ENCODE measurements at places on chromosomes 12 and 14.
A peak's percentile ranks its signal among the peaks of the same experiment; 100 is the strongest.

DNA sequence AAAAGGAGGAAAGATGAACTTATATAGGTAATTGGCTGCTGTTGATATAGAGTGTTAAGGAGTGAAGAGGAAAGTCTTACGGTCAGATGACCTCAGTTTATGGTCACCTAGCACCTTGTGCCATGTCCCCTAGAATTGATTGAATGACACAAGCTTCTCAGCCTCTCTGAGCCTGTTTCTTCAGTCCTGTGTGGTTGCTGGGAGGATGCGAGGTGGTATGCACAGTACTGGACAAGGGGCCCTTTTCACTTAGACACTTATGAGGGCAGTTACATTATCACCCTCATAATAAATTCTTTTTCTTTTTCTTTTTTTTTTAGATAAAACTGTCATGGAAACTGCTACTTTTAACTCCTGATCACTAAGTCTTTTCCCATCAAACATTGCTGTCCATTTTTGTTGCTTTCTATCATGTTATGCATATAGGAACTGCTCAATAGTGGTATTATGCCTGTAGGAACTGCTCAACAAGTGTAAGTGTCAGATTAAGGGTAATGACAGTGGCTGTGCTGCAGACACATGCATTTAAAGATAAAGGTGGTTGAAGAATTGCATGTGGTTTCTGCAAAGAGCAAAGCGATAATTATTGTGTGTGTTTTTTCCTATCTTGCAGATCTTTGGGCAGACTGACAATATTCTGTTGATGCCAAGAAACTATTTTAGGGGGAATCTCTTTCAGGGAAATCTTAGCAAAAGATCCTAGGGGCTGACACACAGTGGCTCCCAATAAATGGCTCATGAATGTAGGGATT is 11.6 kb downstream of the ANO6 start:
- DNase-seq: no peak

- DNase-seq: no peak
Observed at GRCh38 chr14:103871596-103872480, 24.5 kb upstream of the PPP1R13B start.

GRCh38 chr12:47488888-47489287 is 216.9 kb downstream of the RPAP3 start:
- no peak for DNase-seq

GRCh38 chr12:93085383-93086287 is 156.5 kb upstream of the EEA1 start:
- no peak for DNase-seq

- peak; percentile 99 for DNase-seq
Observed at GRCh38 chr12:119178544-119179334, at the start of gene HSPB8. Gene HSPB8 (plus strand): TSS chr12:119178931. CDS start chr12:119179313, 382 bp downstream.

DNA sequence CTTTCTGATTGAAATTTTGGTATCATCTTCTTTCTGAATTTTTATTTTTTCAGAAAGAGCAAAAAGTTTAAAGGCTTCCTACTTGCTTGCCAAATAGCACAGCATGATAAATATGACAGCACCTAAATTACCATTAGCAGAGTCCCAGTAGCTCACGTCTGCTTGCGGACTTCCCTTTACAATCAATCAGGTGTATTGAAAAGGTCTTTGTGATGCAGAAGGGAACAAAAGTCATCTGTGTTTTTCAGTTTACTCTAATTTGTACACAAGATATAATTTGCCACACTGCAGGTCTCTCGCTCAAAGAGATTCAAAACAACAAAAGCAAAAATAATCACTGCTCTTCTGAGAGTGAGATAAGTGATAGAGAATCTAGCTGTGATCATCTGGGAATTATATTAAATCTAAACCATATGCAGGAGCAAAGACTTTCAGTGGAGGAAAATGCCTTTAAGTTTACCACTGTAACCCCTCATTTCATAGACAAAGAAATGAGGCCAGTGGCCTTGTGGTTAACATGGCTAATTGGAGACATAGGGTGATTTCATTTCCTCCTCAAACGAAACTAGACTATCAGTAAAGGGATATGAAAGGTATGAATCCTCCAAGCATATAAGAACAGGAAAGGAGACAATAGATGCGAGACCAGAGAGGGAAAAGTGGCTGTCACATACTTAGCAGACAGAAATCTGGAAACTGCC is 240.8 kb upstream of the TMPO start:
- DNase-seq: no peak

DNA sequence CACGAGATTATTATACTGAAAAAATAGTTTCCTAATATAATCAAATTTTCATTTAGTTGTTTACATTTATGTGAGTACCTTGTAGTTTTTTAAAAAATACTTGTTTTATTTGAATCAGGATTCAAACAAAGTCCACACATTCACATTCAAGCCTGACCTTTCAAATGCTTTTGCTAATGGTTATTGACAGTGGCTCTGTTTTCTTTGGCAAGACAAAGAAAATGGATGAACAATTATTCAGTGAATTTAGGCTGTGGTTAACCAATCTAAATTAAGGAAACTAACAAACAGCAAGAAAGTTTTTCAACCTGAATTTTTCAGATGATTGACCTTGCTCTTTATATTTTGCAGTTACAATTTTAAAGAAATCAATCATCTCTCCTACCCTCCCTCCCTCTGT is 9.7 kb downstream of the SLC4A8 start:
- no peak for DNase-seq

All from gastrocnemius medialis (tissue), 4 donors.